ENCODE measurements at places on chromosomes 16 and 17.

DNA sequence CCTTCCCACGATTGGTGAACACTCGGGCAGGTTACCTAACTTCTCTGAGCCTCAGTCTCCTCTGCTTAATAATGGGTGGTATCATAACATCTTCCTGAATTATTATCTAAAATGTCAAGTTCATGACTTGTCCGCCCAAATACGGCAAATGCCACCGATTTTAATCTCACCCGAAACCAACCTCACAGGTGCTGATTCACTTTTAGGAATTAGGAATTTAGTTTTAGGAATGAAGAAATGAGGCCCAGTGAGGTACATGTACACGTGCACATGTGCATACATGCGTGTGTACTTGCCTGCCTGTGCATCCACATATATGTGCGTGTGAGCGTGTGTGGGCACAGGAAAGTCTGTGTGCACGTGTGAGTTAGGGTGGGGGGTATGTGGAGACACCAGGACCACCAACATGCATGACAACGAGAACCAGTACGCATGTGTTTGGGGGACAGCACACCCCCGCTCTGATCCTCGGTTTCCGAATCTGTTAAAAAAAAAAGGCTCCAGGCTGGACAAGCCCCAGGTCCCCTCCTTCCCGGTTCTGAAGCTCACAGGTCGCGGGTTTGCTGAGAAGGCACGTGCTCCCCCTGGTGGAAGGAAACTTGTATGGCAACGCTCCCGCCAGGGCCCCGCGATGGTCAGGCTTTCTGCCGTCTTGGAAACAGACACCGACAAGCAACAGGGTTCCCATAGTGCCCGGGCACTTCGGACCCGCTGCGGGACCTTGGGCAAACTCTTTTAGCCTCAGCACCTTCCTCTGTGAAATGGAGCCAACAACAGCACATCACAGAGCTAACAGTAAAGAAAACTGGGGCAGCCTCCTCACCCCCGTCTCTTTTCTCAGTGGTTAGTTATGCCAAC, 219.2 kb downstream of the RBFOX3 start:
- DNase-seq: peak; percentile 54

DNA sequence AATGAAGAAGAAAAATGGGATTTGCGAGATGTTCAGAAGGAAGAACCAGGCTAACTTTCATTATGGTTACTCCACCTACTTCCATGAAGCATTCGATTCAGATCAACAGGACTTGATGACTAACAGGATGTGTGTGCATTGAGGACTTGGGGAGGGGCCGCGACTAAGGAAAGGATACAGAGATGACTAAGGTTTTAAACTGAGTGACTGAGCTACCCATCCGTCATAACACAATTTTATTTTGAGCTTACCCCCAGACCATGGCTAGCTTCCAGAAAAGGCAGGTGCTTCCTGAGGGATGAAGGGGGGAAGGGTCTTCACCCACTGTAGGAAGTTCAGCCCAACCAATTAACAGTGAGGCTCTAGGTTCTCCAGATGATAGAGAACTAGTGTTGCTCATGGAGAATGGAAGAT, 2.5 kb upstream of the CDYL2 start:
- peak; percentile 67 for DNase-seq

GRCh38 chr16:27384425-27384824, 17.5 kb upstream of the IL21R start:
- no peak for DNase-seq

DNA sequence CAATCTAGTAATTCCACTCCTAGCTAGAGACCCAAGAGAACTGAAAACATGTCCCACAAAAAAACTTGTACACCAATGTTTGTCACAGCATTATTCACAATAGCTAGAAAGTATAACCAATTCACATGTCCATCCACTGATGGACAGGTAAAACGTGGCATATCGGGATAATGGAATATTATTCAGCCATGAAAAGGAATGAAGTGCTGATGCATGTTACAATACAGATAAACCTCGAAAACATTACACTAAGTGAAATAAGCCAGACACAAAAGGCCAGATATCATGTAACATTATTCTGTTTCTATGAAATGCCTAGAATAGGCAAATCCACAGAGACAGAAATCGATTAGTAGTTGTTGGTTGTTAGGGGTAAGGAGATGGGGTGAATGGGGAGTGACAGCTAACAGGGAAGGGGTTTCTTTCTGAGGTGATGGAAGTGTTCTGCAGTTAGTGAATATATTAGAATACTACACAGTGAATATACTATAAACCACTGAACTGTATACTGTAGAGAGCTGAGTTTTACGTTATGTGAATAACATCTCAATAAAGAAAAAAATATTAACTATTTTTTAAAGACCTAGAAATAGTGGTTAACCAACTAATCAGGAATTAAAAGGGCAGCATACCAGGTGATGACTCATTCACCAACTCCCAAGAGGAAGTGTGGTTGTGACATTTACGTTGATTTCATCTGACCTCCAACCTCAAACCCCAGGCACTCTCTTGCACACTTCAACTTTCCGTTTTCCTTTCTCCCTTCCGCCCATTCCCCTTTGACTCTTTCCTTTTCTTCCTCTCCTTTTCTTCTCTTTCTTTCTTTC, 48.6 kb downstream of the GAS7 start:
- DNase-seq: peak; percentile 86

- no peak for DNase-seq
Measured at GRCh38 chr17:17822616-17823015, 14.2 kb downstream of the SREBF1 start.

DNA sequence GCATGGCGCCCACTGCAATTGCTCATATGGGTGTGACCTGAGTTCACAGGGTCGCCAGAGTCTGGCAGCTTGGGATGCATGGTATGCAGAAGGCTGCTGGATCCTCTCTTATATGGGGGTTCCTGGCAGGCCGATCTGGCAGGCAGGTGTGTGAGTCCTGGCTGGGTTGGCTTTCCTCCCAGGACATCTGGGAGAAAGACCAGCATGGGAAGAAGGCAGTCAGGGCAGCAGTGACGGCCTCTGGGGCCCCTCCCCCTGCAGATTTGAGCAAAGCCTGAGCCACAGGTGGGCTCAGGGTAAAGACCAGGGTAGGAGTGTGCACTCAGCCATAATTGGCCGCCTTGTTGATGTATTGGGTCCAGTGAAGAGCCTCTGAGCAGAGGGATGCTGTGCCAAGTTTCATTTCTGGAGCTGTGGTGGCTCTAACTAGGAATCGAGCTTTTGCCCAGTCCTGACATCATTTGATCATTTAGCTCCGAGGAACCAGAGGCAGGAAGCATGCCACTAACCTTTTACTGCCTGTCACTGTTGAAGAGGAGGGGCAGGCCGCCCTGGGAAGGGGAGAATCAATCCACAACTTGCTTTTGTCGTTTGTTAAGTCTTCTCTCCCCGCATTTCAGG, 174.3 kb downstream of the CCDC182 start:
- DNase-seq: no peak

- DNase-seq: peak; percentile 88
Measured at GRCh38 chr16:3021449-3022207, 1.5 kb downstream of the TNFRSF12A start.
